Activated CD4-positive, CD25-positive, alpha-beta regulatory T cell treated with anti-CD3 and anti-CD28 coated beads, Interleukin-2, amount 50 U/mL, for 72 hours (primary cell): ENCODE measurements at places on chromosomes 3 and 15.

DNA sequence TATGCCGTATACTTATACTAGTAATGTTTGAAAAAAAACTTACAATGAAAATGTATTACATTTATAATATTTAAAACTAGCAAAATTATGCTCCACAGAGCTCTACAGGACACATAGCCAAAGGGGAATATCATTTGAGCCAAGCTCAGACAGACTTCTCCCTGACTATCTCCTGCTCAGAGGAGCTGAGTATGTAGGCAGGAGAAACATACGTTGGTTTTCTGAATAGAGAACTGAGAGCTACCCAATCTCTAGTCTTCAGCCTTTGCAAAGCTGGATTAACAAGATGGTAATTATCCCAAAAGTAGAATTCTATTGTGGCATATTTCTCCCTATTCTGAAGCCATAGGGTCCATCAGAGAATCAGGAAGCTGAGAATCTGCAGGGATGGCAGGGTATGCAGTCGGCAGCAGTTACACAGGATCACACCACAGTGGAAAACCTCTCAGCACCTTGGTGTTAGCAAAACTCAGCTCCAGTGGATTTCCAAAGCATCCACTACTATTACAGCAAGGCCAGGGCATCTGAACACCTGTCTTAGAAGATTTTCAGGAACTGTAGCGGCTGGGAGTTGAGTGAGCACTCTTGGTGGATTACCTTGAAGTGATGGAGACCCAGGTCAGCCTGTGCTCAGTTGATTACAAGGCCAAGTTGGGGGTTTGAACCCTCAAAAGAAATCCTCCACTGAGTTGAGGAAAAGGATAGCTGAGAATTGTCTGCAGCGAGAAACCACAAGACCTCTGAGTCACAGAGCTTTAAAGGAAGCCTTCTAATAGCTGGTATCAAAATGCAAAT is 30.1 kb downstream of the GPR15 start:
- DNase-seq: no peak

- DNase-seq: no peak
These were observed 5.6 kb upstream of the ASB14 start for GRCh38 chr3:57298041-57298440.

DNA sequence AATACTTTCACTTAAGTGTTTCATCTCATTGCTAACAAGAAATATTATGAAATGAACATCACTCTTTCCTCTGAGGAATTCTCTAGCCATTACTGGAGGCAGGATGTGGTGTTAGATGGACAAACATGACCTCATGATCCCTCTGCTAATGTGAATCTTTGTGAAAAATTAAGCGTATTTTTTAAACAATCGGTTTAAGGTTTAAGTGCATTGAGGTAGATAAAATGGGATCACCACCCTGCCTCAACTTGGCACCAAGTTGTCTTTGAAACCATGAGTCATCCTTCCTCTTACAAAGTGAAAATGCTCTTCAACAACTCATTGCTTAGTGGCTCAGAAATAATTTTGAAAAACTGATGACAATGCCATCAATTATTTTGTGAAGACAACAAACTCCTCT is 76.0 kb upstream of the DCBLD2 start:
- DNase-seq: no peak

GRCh38 chr3:129836381-129837064 is 57.0 kb downstream of the TMCC1 start:
- no peak for DNase-seq

DNA sequence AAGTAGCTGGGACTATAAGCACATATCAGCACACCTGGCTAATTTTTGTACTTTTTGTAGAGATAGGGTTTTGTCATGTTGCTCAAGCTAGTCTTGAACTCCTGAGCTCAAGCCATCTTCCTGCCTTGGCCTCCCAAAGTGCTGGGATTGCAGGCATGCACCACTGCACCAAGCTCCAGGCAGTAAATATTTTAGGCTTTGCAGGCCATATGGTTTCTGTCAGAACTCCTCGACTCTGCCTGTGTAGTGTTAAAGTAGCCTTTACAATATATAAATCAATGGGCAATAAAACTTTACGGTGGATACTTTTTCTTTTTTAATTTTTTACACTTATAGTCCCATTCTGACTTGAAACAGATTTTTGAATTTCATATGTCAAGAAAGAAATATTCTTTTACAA is 41.6 kb downstream of the DAG1 start:
- DNase-seq: no peak

DNA sequence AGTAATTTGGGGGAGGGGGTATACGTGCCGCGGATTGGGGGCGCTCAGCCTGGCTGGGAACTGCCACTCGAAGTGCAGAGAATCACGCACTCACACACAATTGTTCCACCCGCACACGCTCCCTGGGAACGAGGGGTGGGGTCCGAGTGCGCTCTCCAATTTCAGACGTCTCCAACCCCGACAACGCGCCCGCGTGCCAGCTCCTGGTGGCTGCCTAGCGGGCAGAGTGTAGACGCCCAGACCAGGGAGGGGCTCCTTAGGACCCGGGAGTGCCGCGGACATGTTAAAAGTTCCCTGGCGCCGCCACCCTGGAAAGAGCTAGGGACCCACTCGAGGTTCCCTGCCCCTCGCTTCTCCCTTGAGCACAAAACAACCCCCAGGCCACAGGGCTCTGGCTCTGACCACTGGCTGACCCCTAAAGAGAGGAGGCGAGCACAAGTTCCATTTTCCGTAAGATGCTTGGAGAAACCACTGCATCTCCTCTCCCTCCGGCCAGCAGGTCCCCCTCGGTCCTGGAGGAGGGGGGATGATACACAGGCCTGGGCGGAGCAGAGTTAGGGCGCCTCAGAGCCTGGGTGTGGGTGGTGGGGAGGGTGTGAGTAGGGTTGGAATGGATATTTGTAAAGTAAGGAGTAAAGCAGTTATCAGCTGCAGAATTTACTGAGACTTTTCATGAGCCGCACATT is 894 bp upstream of the ANKRD63 start:
- no peak for DNase-seq

GRCh38 chr3:25940935-25941334 is 151.0 kb downstream of the OXSM start:
- DNase-seq: no peak

DNA sequence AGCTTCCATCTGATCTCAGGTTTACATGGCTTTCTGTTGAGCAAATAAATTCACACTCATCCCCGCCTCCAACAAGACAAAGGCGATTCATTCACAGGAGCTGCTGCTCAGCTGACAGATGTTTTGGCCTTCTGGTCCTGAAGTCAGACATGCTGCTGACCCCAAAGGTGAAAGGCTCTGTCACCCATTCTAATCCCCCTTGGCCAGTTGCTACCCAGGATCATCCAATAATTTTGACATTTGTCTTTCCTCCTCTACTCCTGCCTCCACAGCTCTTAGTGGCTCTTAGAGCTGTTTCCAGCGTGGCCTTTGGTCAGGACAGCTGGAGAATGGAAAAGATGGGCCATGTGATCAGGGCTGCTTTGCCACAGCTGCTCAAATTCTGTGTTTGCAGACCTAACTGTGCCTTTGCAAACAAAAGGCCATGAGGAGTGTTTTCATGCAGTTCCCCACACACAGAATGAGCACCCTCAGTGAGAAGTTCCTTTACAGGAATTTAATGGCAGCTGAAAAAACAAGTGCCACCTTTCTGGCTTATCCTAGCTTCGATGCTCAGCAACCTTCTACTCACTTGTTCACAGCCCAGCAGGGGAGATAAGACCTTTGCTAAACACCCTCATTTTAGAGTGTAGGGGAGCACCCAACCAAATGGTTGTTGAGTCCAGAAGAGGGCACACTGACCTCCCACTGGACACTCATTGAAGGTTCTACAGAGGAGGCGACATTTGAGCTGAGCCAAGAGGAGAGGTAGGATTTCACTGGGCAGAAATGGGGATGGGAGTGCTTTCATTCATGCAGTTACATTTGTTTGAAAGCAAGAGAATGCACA is 39.0 kb downstream of the CYP19A1 start:
- no peak for DNase-seq

- DNase-seq: peak; percentile 21
These were observed 196.8 kb downstream of the XXYLT1 start for GRCh38 chr3:195073866-195074860.

DNA sequence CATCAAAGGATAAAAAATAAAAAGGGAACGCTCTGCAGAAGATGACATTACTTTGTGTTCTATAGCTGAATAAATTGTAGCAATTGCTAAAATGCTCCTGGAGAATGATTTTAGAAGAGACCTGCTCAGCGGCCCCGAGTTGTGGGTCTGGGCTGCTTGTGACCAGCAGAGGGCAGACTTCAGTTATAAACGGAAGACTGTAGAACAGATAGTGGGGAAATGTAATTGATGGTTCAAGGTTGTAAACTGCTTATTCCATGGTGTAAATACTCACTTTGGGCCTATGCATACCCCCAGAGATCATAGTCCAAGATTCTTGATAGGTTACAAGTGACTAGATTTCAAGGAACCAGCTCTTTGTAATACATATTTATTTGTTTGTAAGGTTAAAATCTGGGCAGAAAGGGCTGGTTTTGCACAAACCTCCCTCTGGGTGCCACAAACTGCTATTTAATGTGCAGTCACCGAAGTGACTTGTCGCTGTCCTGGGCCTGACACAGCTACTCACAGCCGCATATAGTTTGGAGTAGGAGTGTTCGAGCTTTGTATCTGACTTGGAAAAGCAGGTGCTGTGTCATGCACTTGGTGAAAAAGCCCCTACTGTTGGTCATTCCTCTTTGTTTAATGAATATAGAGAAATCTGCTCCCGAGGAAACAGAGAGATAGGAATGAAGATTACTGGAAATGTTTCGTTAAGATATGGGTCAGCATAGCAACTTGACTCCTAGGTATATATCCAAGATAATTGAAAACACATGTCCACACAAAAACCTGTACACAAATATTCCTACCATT is 34.7 kb upstream of the NDUFB4 start:
- DNase-seq: peak; percentile 55

DNA sequence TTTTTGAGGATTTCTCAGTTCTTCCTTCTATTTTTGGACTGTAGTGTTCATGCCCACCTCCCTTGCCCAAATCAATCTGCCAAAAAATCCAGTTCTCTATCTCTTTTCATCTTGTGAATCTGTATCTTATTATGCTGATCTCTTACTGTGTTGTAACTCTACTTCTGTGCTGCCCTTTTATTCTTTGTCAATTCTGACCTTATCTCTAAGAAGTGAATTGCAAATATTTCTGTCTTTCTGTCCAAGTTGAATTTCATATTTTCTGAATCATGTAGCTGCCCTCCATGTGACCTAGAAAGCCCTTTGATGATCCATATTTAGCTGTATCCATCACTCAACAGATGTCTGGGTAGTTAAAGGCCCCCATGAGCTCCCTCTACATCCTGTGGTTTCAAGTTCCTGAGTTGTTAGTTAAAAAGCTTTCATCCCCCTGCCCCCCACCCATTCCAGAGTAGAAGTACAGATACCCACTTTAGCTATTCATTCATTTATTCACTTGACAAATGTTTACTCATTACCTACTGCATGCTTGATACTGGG is 33.6 kb upstream of the ETV5 start:
- no peak for DNase-seq

DNA sequence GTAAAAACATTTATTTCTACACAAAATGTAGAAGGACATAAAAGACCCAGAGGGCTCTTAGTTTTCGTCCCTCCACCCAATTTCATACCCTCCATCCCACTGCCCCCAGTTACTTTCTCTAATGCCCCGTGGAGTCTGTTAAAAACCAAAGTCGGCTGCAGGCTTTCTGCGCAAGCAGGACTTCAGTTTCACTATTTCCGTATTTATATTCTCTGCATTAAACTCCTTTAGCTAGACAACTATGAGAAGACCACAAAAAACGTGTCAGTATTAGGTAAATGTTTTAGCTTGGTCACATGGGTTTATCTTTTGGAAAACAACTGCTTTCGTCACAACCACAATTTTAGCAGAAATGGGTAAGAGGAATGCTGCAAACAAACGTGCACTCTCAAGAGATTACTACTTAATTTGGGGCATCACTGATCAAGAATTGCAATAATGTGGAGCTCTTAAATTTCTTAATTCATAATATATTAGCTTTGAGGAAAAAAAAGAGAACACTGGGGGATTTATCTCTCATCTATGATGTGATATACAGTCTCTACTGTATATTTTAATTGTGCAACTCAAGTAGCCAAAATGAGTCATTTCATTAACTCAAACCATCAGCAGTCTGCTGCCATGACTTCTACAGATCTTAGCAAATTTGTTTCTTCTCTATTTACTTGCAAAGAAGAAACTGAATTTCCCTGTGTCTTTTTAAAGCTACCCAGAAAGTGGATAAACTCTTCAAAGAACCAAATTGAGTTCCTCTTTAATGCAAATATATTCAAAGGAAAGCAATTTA is 740 bp upstream of the NSMCE3 start:
- no peak for DNase-seq

DNA sequence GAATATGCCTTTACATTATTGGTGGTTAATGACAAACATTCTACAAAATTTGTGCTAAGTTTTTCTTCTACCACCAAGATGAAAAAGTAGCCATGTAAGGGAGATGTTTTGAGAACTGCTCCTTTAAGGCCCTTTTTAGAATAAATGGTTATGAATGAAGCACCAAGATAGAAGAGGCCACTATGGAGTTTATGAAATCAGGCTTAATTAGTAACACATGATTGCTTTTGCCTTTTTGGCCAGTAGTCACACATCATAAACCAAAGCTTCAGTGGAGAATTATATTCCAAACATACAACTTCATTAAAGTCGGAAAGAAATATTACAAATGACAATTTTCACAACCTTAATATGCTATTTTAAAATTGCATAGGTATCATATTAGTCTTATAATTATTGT is 331.7 kb downstream of the RBMS3 start:
- DNase-seq: no peak

- no peak for DNase-seq
These were observed 213.1 kb downstream of the RPLP1 start for GRCh38 chr15:69665641-69666111.

GRCh38 chr3:3080309-3080708 is 29.9 kb downstream of the IL5RA start:
- DNase-seq: no peak
